ENCODE measurements at places on chromosomes 2 and 18. TPM values are rescaled to one million over a fixed set of nuclear protein-coding genes. Genes with fewer than 3 reads are reported as not detected.

Gene PTPN18
- 54.5 TPM for total RNA-seq

Gene CACNB4
- 0.98 TPM for total RNA-seq

Gene DES
- 0.60 TPM for total RNA-seq

Gene REEP1
- total RNA-seq: 0.25 TPM

Gene METTL4
- 23.9 TPM for total RNA-seq

Gene HRH4
- total RNA-seq: 0.18 TPM

Gene KCNG3
- total RNA-seq: 2.1 TPM

Gene NR4A2
- total RNA-seq: 2.3 TPM

Gene ABCB11
- not detected for total RNA-seq

Gene SPHKAP
- not detected for total RNA-seq

Gene NT5DC4
- 6.1 TPM for total RNA-seq
